ENCODE measurements at places on chromosomes 11 and 22. TPM values are rescaled to one million over a fixed set of nuclear protein-coding genes. Genes with fewer than 3 reads are reported as not detected.

The NFAM1 gene
- not detected for total RNA-seq

The RASSF10 gene
- not detected for total RNA-seq

The TMEM86A gene
- total RNA-seq, result 1.7 TPM

The MPST gene
- total RNA-seq, result 68.4 TPM

The OR6A2 gene
- not detected for total RNA-seq

The TIMP3 gene
- 17.6 TPM for total RNA-seq

The RIMBP3C gene
- total RNA-seq, result 0.50 TPM

The NCAM1 gene
- total RNA-seq, result 9.2 TPM

The GRK3 gene
- 1.9 TPM for total RNA-seq

The MS4A3 gene
- not detected for total RNA-seq

The EHF gene
- not detected for total RNA-seq
